Stimulated activated CD8-positive, alpha-beta memory T cell treated with anti-CD3 and anti-CD28 coated beads, Interleukin-12 subunit alpha, Interleukin-12 subunit beta, amount 100 ng/mL, for 1 hour (primary cell): ENCODE measurements at places on chromosomes 3 and 15.

DNA sequence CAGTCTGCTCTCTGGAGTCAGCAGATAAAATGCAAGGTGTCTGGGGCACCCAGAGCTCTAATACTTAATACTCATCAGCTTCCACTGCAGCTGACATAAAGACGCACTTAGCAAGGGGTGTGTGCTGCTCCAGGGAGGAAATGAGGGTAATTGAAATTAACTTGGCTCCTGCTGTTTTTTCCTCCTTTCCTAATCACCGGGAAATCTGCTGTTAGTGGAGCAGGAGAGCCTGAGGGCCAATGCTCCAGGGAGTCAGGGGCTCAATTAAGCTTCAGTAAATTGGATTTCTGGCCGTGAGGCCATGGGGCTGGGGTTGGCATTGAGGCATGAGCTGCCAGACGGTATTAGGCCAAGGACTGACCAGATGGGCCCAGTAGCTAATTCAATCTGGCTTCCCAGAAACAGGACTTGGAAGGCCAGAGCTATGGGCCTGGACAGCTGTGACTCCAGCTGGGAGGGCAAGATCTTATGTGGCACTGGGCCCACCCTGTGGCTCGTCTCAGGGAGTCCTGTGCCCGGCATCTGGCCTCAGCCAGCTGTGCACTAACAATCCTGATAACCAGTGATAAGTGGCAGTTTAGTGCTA lies 30.7 kb upstream of the CHRNB4 start:
- DNase-seq, result no peak

DNA sequence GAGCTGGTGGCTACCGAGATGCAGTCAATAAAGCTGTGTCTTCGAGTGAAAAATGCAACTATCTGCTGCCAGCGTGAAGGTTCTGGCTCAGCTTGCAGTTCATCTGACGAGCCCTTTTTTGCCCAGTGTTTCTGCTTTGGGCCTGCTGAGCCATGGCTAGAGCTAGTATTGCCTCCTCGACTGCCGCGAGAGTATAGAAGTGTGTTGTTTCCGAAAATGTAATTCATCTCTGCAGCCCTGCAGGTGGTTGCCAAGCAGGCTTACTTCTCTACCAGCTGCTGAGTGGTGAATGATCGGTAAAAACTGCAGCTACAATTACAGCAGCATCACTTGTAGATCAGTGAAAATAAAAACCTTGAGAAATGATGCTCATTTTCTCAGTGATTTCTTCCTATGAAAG lies 114.8 kb downstream of the DLG1 start:
- DNase-seq, result no peak

GRCh38 chr3:129286081-129286480 lies 7.4 kb downstream of the HMCES start:
- no peak for DNase-seq

DNA sequence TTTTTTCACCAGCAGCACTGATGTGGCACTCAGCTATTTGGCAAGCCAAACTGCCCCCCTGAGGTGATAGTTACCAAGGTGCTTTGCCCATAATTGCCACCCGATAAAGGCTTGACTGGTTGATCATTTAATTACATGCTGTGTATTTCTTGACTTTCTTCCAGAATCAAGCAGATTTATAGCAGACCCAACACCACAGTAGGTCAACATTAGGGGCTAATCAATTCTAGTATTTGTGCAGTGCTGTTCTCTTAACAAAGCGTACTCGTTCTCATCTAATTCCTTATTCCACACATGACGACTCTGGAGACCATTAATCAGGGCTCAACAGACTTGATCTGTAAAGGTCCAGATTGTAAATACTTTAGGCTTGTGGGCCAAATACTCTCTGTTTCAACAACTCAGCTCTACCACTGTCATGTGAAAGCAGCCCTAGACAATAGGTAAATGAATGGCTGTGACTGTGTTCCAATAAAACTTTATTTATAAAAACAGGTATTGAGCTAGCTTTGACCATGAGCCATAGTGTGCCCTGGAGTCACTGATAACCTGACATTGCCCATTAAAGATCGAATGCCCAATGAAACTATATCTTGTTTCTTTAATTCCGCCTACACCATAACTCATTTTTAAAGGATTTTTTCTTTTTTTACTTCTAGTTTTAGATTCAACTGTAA lies 119.1 kb upstream of the TMC3 start:
- DNase-seq, result no peak
